ENCODE measurements at places on chromosomes 1 and 21.

DNA sequence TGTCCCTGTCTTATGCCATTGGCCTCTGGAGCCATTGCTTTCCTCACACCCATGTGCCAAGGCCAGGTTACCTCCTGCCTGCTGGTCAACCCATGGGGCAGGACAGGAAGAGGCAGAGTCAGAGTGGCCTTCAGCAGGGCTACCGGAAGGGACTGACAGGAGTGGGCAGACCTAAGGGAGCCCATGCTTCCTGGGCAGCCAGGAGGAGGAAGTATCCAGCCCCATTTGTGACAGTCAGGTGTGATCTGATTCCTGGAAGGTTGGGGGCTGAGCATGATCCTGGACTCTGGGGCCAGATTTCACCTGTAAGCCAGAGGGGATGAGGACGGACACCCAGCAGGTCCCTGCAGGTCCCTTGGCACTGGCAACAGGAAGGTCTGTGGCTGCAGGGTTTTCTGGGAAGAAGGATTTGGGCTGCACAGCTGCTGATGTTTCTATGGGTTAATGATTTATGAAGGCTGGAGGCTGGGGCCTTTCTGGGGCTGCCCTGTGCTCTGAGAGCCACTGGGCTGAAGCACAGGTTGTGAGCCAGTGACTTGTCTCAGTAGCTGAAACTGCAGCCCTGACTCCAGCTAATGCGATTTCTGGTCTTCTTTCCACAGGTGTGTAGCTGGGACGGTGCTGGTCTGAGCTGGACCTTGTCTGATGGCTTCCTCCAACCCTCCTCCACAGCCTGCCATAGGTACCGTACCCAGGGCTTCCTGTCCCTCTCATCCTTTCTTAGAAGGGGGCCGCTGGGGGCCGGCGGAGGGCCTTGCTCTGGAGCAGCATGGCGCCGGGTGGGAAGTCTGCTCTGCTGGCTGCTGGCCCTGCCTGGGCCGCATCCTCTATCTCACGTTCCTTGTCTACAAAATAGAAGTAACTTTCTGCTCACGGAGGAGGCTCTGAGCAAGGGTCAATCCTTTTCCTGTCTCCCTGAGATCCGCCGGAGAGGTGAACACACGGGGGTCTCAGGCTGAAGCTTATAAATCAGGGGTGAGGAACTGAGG is 40.7 kb downstream of the ARHGEF10L start:
- no peak for DNase-seq

- no peak for DNase-seq
These were observed 24.0 kb downstream of the HENMT1 start for GRCh38 chr1:108636876-108637275.

- DNase-seq = no peak
These were observed 81.1 kb downstream of the LHX4 start for GRCh38 chr1:180311011-180311730.

- no peak for DNase-seq
These were observed 200.0 kb downstream of the AJAP1 start for GRCh38 chr1:4854367-4854766.

GRCh38 chr21:26881504-26882228 is 36.5 kb upstream of the ADAMTS1 start:
- no peak for DNase-seq

GRCh38 chr1:75742047-75742625 is 17.6 kb downstream of the ACADM start:
- DNase-seq = no peak

DNA sequence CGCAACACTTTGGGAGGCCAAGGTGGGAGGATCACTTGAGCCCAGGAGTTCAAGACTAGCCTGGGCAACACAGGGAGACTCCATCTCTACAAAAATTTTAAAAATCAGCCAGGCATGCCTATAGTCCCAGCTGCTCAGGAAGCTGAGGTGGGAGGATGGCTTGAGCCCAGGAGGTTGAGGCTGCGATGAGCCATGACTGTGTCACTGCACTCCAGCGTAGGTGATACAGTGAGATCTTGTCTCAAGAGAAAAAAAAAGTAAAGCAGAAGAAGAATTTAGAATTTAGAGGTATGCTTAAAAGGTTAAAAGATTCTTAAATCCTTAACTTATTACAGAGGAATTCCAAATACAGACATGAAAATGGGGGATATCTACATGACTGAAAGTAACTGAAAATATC is 79.5 kb downstream of the SMYD3 start:
- no peak for DNase-seq

DNA sequence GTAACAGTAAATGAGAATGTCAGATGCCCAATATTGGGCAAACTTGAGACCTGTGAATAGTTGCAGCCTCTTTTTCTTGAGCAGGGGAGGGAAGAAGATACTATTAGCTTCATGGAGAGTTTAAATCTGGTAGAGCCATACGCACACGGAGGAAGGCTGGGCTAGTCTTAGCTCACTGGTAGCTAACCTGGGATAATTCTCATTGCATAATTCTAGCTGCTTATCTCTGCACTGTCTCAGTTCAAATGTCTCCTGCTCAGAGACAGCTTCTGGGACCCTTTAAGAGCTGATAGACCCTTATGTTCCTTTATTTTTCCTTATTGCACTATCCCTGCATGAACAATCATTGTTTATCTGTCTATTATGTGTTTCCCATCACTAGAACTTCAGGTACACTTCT is 8.4 kb downstream of the C1orf87 start:
- DNase-seq = no peak

GRCh38 chr1:18644973-18645746 is 14.5 kb downstream of the PAX7 start:
- no peak for DNase-seq

DNA sequence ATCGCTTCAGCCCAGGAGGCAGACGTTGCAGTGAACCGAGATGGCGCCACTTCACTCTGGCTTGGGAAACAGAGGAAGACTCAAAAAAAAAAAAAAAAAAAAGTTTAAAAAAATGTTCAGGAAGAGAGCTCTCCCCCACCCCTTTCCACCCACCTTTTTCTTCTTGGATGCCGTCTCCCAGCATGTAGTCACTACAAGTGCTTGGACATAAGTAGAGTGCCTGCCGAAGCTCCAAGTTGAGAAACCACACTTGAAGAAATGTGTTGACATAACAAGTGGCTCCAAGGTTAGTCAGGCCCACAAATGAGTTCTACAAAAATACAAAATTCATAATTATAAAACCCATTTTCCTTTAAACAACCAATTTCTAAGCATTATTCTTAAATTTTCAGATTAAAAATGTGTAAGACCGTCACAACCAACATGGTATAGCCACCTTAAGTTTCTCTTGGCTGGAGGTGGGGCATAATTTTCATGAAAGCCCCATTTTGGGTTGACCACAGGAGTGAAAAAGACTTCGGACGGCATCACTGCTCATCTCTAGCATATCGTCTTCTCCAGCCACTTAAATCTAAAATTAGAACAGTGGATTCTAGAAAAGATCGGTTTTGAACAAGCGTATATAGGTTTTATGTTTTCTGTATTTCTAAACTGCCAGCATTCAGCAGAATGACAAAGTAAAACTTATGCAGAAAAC is 26.4 kb downstream of the USP48 start:
- no peak for DNase-seq

DNA sequence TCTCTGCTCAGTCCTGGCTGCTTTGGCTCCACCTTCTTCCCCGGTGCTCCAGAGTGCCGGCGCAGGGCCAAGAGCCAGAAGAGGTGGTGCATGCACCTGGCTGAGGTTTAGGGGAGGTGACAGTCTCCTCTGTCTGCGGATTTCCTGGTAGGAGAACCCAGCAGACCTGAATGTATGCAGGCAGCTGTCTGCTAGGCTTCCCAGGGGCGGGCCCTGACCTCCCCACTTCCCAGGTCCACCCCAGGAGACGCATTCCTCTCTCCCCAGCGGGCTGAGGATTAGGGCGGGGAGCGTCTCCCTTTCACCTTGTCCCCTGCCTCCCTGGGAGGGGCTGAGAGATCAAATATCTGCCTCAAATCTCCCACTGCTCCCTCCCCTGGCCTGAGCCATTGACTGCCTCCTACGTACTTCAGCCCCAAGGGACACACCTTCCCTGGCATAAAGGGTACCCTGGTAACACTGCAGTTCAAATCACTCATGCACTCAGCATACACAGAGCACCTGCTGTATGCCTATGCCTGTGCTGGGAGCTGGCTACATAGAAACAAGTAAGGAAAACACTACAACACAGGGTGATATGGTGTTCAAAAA is 27.5 kb downstream of the DMBX1 start:
- DNase-seq = no peak

GRCh38 chr1:22204989-22205913 is 62.4 kb upstream of the WNT4 start:
- DNase-seq = no peak

DNA sequence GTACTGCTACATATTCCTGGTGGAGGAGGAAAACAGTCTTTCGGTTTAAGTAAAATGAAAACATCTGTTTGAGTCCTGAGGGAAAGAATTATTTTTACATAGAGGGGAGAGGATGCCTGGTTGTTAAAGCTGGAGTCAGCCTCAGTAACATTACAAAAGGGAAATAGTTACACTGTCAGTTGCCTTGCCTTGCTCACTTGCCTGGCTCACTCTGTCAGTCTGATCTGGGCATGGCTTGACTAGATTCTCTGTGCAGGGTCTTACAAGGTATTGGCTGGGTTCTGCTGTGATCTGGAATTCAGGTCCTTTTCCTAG is 8.4 kb upstream of the UBE2U start:
- no peak for DNase-seq

GRCh38 chr1:15400627-15401026 is 9.1 kb upstream of the EFHD2 start:
- DNase-seq = no peak

- no peak for DNase-seq
These were observed 3.7 kb upstream of the TMEM61 start for GRCh38 chr1:54976747-54977146.

DNA sequence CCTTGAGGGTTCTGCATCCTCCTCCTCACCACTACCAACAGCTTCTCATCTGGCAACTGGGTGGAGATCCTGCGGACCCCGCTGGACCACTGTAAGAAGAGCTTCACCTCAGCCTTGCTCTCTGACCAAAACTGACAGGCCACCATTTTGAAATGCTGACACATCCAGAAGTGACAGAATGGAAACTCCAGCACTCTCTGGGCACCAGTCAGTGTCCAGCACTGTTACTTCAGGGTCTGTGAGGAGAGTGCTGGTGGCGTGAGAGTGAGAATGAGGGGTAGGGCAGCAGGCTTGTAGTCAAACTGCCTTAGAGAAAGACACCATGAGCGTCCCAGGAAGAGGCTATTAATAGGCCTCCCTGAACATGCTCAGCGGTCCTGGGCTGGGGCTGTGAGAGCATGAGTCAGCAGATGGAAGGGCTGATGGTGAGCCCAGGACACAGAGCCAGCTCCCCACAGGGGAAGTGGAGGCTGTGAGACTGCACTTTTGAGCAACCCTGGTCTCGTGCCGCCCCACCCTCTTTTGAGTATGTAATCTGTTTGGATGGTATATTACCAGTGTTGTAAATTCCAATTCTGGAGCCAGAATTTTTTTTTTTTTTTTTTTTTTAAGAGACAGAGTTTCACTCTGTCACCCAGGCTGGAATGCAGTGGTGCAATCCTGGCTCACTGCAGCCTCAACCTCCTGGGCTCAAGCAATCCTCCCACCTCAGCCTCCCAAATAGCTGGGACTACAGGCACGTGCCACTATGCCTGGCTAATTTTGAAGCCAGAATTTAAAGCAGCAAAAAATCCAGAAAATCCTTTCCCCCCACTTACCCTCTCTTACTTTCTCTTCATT is 34.4 kb upstream of the SLC30A1 start:
- no peak for DNase-seq

- no peak for DNase-seq
These were observed 186.1 kb upstream of the MAP1LC3C start for GRCh38 chr1:242184955-242185354.

GRCh38 chr1:183363972-183364371 is 54.2 kb downstream of the NMNAT2 start:
- no peak for DNase-seq

- DNase-seq = no peak
These were observed 17.8 kb downstream of the VPS26C start for GRCh38 chr21:37249112-37249904.

DNA sequence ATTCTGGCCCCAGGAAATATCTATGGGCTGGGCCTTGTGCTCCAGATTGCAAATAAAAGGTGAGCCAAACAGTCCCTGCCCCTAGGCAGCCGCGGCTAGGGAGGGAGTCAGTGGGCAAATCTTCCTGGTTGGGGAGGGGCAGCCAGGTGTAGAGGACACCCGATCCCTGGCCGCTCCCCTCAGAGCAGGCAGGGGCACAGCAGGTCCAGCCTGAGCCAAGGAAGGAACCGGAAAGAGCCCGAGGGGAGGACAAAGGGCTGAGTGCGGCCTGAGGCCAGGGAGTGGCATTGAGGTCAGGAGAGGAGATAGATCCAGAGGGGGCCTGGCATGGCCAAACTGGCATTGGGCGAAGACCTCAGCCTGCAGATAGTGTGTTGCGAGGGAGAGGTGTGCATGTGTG is 36.6 kb upstream of the ARF1 start:
- DNase-seq = no peak

DNA sequence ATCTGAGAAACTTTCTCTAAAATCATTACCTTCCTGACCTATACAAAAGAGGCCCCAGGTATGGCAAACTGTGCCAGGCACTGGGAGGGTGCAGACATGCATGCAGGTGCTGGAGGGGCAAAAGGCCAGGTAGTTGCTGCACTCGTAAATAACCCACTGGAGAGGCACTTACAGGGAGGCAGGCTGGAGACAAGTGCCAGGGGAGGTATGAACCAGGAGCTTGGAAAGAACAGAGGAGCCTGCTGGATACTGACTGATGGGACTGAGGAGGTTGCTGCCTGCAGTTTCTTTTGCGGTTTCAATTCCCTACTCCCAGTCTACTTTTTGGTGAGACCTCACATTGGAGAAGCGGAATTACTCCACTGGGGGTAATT is 113.9 kb downstream of the DSCAM start:
- DNase-seq = no peak

GRCh38 chr1:39729030-39729429 is 9.7 kb upstream of the PPIE start:
- DNase-seq = no peak

GRCh38 chr1:208934933-208935332 is 648.6 kb upstream of the CAMK1G start:
- DNase-seq = no peak

DNA sequence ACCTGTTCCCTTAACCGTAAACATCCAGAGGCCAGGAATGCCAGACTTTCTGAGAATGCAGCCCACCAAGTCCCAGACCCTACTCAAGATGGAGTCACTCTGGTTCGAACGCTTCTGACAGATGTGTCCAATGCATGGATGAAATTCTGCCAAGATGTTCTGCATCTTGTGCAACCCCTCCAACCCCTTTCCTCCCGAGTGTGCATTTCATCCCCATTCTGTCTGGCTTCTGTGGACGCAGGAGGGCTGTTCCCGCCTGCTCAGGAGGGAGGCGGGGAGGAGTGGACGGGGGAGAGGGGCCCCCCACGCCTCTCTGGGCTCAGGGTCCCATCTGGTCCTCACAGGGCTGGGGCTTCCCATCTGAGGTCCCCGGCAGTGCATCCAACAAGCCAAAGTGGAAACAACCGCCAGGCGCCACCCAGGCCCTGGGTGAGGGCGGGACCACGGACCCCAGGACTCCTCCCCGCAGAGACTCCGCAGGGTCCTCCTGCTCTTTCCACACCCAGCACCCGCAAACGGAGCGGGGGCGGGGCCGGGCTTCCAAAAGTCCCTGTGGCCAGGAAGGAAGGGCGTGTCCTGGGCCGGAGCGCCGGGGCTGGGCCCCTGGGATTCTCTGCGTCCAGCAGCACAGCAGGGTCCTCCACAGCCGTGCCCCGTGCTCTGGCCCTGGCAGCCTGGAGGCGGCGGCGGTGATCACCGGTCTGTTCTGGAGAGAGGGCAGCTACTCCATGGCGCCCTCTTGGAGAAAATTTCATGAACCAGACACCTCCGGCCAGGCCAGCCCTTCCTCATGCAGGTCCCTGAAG is 27.8 kb upstream of the SUMO3 start:
- DNase-seq = peak; percentile 22

All from activated CD8-positive, alpha-beta memory T cell treated with anti-CD3 and anti-CD28 coated beads for 1 hour (primary cell).